ENCODE measurements at places on chromosomes 7 and 10. TPM values are rescaled to one million over a fixed set of nuclear protein-coding genes. Genes with fewer than 3 reads are reported as not detected.

GRCh38 chr10:32105782-32106382 lies 49.7 kb upstream of the KIF5B start:
- DNase-seq, result no peak

DNA sequence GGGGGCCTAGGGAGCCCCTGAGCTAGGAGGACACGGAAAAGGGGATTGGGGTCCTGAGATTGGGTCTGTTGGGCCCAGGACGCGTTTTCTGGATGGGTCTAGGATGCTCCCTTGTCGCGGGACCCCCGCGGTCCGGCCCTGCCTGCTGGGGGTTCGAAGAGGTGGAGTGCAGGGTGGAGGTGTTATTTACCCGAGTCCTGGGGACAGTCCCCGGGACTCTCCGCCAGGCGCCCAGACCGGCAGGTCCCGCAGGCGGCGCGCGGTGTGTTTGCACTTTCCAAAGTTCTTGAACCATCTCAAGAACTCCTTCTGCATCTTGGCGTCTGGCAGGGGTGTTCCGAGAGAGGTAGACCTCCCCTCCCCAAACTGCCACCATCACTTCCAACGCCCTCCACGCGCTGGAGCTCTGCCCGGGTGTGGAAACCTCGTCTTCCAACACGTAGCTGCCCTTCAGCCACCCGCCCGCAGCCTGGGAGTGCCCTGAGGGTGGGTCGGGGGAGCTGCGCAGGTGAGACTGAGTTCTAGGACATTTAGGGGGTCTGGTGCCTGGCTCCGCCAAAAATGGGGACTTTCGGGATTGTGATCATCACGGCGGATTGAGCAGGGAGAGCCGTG lies 569 bp downstream of the CAV1 start:
- DNase-seq, result peak; percentile 56

DNA sequence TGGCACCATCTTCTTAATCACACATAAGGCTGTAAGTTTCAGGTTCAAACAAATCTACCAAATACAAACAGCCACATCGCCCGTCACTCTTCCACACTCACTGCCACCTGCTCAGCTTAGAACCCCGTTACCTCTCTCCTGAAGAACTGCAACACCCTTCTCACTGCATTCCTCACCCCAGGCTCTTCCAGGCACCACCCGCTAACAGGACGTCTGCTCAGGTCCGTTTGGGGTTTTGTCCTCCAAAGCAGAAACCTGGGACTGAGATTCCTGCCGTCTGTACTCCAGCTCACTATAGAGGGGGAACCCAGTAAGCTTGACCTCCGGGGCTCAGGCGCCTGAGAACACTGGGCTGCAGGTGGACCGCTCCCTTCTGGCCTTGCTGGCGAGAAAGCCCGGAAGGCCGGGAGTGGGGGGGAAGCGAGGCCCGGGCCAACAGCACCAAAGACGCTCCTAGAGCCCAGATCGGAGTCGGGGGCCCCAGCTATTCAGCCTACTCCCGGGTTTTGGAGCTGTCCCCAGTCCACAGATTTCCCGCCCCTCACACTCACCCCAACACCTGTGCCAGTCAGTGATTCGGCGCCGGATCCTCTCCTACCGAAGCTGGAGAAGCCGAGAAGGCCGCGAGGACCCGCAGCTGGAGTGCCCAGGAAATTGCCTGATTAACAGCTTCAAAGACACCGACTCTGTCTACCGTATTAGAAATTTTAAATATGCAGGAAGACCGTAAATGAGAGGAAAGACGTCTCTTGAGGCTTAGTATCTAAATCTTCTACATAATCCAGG lies at the start of gene AP3M1:
Gene AP3M1, minus strand, starts transcription at position 625 of the 786 bp plus-strand sequence. CDS start 12,449 bp downstream, outside the sequence.
- peak; percentile 87 for DNase-seq

The SLC16A12 gene
- total RNA-seq, result 0.38 TPM

The NEUROD6 gene
- not detected for total RNA-seq

The INMT gene
- 21.5 TPM for total RNA-seq

DNA sequence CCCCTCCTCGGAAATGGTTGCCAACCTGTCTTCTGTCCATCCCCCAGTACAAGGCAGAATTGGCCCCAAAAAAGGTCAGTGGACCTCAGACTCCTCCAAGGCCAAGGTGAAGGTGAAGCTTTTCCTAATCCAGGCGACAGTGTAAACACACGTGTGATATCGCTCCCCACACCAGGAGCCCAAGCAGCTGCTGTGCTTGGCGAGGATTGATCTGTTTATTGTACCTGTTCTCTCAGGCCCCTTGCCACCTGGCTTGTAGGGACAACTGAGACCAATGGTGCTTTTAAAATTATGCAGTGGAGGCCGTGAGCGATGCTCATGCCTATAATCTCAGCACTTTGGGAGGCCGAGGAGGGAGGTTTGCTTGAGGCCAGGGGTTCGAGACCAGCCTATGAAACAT lies 66.1 kb upstream of the GTF2IRD1 start:
- DNase-seq, result peak; percentile 79

- no peak for DNase-seq
These were observed 125.9 kb upstream of the LYZL2 start for GRCh38 chr10:30755441-30755953.

All from left lobe of liver (tissue), 2 donors.